Chondrocyte (in vitro differentiated cells): ENCODE measurements at places on chromosomes 16 and 17. TPM values are rescaled to one million over a fixed set of nuclear protein-coding genes. Genes with fewer than 3 reads are reported as not detected.

DNA sequence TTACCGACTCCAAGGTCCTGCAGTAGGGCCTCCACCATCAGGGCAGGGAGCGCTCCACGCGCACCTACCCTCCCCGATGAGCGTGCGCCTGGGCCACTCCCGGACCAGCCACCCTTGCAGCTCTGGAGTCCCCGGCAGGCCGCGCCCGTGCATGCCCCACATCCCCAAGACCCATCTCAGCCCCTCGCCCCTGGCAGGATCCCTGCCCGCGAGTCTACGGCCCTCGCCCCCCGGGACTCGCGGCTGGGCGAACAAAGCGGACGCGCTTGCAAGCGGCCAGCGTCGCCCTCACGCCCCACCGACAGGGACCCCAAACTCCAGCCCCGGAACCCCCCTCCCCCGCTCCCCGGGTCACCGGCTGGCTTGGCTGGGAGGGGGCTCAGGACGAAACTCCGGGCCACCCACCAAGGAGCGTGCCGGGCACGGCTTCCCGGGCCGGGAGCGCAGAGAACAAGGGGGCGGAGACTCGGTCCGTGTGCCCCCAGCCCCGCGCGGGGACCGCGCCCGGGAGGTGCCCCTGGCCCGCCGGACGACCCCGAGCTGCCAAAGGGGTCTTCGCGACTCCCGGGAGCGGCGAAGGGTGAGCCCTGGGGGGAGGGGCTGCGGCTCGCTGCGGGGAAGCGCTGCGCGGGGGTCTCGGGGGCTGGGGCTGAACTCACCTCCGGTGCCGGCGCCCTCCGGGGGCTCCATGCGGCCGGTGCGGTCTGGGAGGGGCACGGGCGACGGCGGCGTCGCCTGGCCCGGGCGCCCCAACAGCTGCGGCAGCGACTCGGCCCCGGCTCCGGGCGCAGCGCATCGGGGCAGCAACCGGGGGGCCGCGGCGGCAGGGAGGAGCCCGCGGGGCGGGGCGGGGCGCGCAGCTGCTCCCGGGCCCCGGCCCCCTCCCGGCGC lies at the start of gene DBNDD1:
Gene DBNDD1, minus strand, starts transcription at position 805 of the 891 bp plus-strand sequence. Its CDS starts 115 bp downstream, at position 690.
- H3K27ac ChIP-seq, result peak within 1 kb of the TSS; percentile 89
- peaks cover 26% of the 10 kb centered on the region for H3K4me1 ChIP-seq
- DNase-seq, result no peak
- H3K36me3 ChIP-seq, result no peaks in the 10 kb centered on the region
- H3K27me3 ChIP-seq, result no peaks in the 10 kb centered on the region
- peak within 1 kb of the TSS; percentile 70 for H3K4me3 ChIP-seq

Gene PLEKHG4
- 17.5 to 22.4 TPM (median 18.9 TPM) in 3 replicates for total RNA-seq

GRCh38 chr17:41710472-41711090 lies 1.6 kb upstream of the GAST start:
- H3K4me1 ChIP-seq, result peaks cover 4% of the 10 kb centered on the region
- no peak overlapping the region for H3K27ac ChIP-seq
- no peaks in the 10 kb centered on the region for H3K36me3 ChIP-seq
- H3K4me3 ChIP-seq, result no peak overlapping the region
- DNase-seq, result no peak
- H3K27me3 ChIP-seq, result no peaks in the 10 kb centered on the region

Gene BOLA2
- total RNA-seq, result 4.9 to 6.0 TPM (median 5.9 TPM) in 3 replicates

- DNase-seq, result no peak
- peak overlapping the region; percentile 97 for H3K4me3 ChIP-seq
- peak overlapping the region; percentile 97 for H3K27ac ChIP-seq
These were observed 1.1 kb upstream of the BRCA1 start for GRCh38 chr17:43125967-43126910.

Gene LGALS9B
- total RNA-seq, result not detected in 3 replicates

Gene SLC2A4
- total RNA-seq, result 0.15 to 0.38 TPM (median 0.30 TPM) in 3 replicates

Gene ALOX12B
- 0.17 TPM in 1 of 3 replicates, not detected in the others for total RNA-seq

Gene CCL14
- total RNA-seq, result not detected in 3 replicates

DNA sequence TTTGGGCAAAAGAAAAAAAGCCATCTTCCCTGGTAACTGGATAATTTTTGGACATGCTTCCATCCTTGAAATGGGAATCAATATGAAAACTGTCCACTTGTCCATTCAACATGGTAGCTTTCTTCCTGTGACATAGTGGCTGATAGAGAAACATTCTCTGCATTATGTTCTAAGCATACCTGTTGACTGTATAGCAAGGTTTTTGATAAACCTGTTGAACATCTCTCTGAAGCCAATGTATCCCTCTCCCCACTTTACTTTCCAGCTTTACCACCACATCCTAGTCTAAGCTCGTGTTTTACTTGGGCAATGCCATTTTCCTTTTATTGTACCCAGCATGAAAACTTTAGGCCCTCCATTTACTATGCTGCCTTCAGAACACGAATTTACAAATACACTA lies 630.1 kb downstream of the TOX3 start:
- no peaks in the 10 kb centered on the region for H3K4me1 ChIP-seq
- H3K36me3 ChIP-seq, result no peaks in the 10 kb centered on the region
- peaks cover 12% of the 10 kb centered on the region for H3K27me3 ChIP-seq
- no peak overlapping the region for H3K27ac ChIP-seq

- no peak overlapping the region for H3K27ac ChIP-seq
- peaks cover 2% of the 10 kb centered on the region for H3K36me3 ChIP-seq
- no peaks in the 10 kb centered on the region for H3K27me3 ChIP-seq
- H3K4me1 ChIP-seq, result peaks cover 23% of the 10 kb centered on the region
These were observed 47.9 kb upstream of the MAP3K14 start for GRCh38 chr17:45364531-45365390.

Gene CD79B
- total RNA-seq, result not detected in 3 replicates

DNA sequence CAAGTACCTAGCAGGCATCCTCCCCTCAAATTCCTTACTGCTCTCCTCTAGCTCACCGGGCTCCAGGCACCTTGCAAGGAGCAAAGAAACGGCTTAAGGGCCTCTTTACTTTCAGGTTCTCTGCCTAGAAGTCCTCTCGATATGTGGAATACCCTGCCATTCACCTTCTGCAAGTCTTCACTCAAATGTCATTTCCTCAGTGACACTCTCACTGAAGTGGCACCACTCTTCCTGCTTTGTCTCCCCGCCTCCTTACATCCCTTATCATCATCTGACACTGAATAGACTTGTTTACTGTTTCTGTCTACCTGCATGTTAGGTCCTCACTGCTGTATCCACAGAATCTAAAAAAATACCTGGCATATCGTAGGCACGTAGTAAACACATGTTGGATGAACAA lies 947 bp downstream of the SLC7A6OS start:
- no peaks in the 10 kb centered on the region for H3K27me3 ChIP-seq
- peak overlapping the region; percentile 94 for H3K4me3 ChIP-seq
- peaks cover 22% of the 10 kb centered on the region for H3K4me1 ChIP-seq
- peaks cover 9% of the 10 kb centered on the region for H3K36me3 ChIP-seq
- no peak for DNase-seq

DNA sequence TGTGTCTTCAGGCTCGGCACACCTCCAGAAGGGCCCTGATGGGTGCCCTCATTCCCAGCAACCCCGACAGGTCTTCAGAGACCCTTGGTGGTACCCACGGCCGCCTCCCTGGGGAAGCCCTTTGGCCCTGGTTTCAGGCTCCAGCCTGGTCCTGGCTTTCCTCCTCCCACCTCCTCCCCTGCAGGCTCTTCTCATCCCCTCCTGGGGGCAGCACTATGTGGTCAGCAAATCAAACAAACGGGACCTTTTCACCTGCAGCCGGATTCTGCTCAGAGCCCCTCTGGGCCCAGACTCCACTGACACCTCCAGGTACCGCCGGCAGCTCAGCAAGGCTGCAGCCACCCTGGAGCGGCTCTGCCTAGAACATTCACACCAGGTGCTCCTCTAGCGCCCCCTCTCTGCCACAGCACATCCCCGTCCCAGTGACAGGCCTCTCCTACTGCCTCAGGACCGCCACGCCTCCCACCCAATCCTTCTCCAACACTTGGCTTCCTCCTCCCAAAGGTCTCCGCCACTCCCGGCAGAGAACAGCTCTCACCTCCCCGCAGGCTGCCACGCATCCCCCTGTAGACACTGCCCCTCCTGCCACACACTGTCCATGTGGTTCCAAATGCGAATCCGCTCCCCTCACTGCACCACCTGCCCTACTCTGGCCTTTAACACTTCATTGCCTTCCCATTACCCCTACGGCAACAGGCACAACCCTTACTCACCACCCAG lies 12.0 kb downstream of the CORO7 start:
- H3K4me1 ChIP-seq, result peaks cover 6% of the 10 kb centered on the region
- H3K4me3 ChIP-seq, result no peak overlapping the region
- DNase-seq, result peak; percentile 93
- no peaks in the 10 kb centered on the region for H3K27me3 ChIP-seq
- peaks cover 11% of the 10 kb centered on the region for H3K36me3 ChIP-seq
- H3K27ac ChIP-seq, result peak overlapping the region; percentile 79

Gene TM4SF5
- not detected in 3 replicates for total RNA-seq

Gene ZNF48
- total RNA-seq, result 10.6 to 11.8 TPM (median 10.8 TPM) in 3 replicates

GRCh38 chr16:78520470-78520869 lies 421.0 kb downstream of the WWOX start:
- DNase-seq, result no peak
- H3K27ac ChIP-seq, result no peak overlapping the region
- H3K4me3 ChIP-seq, result no peak overlapping the region
- H3K27me3 ChIP-seq, result no peaks in the 10 kb centered on the region

DNA sequence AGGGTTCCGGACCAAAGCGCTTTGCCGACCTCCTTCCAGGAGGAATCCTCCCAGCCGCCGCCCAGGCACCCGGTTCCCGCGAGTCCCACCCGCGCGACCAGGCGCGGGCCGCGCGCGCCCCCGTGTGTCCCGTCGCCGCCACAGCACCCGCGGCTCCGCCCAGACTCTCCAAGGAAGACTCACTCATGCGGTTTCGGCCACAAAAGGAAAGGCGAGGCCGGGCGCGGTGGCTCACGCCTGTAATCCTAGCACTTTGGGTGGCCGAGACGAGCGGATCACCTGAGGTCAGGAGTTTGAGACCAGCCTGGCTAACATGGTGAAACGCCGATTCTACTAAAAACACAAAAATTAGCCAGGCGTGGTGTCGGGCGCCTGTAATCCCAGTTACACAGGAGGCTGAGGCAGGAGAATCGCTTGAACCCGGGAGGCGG lies 3.5 kb upstream of the PKMYT1 start:
- peaks cover 20% of the 10 kb centered on the region for H3K4me1 ChIP-seq
- no peaks in the 10 kb centered on the region for H3K27me3 ChIP-seq
- DNase-seq, result no peak
- no peaks in the 10 kb centered on the region for H3K36me3 ChIP-seq
- peak overlapping the region; percentile 66 for H3K4me3 ChIP-seq

Gene NPW
- 1.1 to 3.7 TPM (median 2.5 TPM) in 3 replicates for total RNA-seq

Gene PABPN1L
- not detected in 3 replicates for total RNA-seq

DNA sequence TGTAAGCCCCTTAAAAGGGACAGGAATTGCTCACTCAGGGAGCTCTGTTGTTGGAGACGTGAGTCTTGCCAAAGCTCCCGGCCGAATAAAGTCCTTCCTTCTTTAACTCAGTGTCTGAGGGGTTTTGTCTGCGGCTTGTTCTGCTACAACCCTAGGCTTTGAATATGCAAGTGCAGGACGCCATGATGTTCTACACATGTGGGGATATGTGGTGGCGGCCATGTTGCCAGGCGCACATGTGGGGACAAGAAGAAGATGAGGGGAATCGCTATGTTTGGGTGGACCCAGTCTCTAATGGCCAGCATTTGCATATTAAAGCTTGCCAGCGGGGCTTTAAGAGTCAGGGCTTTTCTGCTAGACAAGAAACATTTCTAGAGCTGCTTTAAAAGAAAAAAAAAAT lies 96.8 kb upstream of the CA10 start:
- no peaks in the 10 kb centered on the region for H3K36me3 ChIP-seq
- H3K27ac ChIP-seq, result no peak overlapping the region
- no peak overlapping the region for H3K4me3 ChIP-seq
- no peaks in the 10 kb centered on the region for H3K4me1 ChIP-seq

Gene AHSP
- not detected in 3 replicates for total RNA-seq

DNA sequence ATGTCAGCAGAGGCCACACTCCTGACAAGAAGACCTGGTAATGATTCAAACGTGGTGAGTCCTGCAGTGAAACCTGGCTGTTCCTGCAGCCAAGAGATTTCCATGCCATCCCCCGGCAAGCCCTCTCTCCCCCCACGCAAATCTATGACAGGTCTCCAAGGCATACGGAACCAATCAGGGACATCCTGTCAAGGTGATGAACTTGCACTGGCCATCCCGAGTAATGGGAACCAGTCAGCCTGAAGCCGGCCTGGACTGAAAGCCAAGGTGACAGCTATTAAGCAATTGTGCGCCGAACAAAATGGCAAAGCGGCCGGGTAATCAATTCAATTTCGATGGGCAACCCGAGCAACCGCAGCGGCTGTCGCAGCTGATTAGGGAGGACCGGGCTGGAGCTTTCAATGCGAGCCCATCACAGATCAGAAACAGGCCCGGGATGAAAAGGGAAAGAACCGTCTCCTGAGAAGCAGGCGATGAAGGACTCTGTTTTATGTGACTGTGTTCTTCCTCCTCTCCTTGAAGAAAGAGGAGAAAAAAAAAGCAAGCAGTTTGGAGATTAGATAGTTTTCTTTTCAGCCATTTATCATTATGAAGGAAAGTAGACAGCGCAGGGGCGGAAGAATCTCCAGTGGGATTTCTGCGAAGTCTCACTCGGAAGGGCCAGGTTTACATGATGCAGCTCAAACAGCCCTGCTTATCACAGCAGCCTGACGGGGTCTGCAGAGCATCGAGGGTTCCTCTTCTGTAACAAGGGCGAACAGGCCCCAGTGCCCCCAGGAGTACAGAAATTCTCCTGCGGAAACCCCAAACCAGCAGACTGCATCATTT lies 35.2 kb downstream of the TBX4 start:
- H3K27me3 ChIP-seq, result peaks cover 17% of the 10 kb centered on the region
- no peak for DNase-seq
- no peak overlapping the region for H3K4me3 ChIP-seq
- no peak overlapping the region for H3K27ac ChIP-seq
- H3K4me1 ChIP-seq, result peaks cover 10% of the 10 kb centered on the region

Gene TLK2
- 35.5 to 39.5 TPM (median 38.8 TPM) in 3 replicates for total RNA-seq

- no peak for DNase-seq
- H3K4me1 ChIP-seq, result peaks cover 12% of the 10 kb centered on the region
- H3K4me3 ChIP-seq, result no peak overlapping the region
- H3K27me3 ChIP-seq, result peaks cover 12% of the 10 kb centered on the region
- H3K36me3 ChIP-seq, result no peaks in the 10 kb centered on the region
These were observed 12.9 kb downstream of the G6PC1 start for GRCh38 chr17:42913522-42913921.

Gene OTOP2
- not detected in 3 replicates for total RNA-seq

Gene NLRC5
- 6.3 to 10.7 TPM (median 6.6 TPM) in 3 replicates for total RNA-seq

Gene MYLK3
- 0.05 to 0.65 TPM (median 0.32 TPM) in 3 replicates for total RNA-seq

DNA sequence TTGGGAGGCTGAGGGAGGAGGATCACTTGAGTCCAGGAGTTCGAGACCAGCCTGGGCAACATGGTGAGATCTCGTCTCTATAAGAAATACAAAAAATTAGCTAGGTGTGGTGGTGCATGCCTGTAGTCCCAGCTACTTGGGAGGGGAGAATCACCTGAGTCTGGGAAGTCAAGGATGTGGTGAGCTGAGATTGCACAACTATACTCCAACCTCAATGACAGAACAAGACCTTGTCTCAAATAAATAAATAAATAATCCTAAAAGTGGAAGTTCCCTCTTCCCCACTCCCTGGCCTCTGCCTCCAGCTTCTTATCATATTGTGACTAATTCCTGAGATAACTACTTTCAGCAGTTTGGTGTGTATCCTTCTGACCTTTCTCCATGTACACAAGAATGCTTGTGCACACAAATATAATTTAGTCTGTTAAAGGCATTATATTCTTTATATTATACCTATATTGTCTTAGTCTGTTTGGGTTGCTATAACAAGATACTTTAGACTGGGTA lies 23.5 kb upstream of the DNAJA2 start:
- H3K27me3 ChIP-seq, result peaks cover 6% of the 10 kb centered on the region
- no peak overlapping the region for H3K27ac ChIP-seq
- H3K4me3 ChIP-seq, result no peak overlapping the region
- peaks cover 4% of the 10 kb centered on the region for H3K4me1 ChIP-seq
- H3K36me3 ChIP-seq, result no peaks in the 10 kb centered on the region
